Effector CD8-positive, alpha-beta T cell (primary cell): ENCODE measurements at places on chromosomes 7 and 10.

GRCh38 chr10:117412469-117413010, 37.3 kb upstream of the PDZD8 start:
- DNase-seq = no peak

DNA sequence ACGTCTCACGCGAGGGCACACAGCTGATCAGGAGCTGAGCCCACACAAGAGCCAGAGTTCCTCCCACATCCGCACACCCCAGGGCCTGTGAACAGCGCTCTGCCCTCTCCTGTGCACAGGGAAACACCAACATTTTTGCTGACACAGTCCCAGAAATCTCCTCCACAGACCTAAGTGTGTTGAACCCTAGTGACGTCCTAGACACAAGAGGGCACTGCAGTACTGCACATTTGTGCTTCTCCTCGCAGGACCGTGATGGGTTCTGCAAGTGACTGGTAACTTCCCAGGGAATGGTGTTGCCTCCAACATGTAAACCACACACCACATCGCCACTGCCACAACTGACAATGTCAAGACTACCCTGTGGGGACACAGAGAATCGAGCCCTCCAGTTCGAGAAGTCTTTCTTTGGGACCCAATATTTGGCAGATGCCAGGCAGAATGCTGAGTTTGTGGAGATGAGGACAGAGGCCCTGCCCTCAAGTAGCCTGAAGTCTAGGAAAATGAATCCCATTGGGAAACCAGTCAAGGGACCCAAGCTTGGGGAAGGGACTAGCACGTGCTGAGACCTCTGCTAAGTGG, 170.3 kb downstream of the PAXIP1 start:
- no peak for DNase-seq

GRCh38 chr7:8491106-8491505, 57.7 kb downstream of the NXPH1 start:
- DNase-seq = no peak

- DNase-seq = no peak
These were observed 24.2 kb downstream of the MGMT start for GRCh38 chr10:129491123-129491734.

DNA sequence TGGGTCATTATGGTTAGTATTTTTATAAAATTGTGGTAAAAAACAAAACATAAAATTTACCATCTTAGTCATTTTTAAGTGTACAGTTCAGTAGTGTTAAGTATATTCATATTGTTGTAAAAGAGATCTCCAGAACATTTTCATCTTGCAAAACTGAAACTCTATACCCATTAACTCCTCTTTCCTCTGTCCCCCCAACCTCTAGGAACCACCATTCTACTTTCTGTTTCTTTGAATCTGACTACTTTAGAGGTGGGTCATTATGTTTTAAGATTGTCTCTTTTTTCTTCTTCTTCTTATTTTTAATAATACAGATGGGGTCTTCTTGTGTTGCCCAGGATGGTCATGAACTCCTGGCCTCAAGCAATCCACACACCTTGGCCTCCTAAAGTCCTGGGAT, 84.1 kb downstream of the DOCK4 start:
- no peak for DNase-seq

DNA sequence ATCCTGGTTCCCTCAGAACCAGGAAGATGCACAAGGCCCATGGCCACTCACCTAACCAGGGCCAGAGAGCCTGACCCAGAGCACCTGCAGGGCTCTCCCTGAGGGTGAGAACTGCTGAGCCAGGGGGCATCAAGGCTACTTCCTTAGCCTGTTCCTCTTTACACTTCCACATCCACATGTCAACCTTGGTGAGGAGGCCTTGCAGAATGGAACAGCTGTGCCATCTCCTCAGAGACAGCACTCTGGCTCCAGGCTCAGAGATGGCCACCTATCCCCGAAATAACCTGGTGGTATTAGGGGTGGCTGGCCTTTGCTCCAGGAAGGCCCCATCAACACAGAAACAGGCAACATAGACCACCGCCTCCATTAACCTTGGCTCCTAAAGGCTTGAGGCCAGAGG, 473.0 kb downstream of the RPS24 start:
- no peak for DNase-seq

- no peak for DNase-seq
These were observed 8.4 kb downstream of the LRRC4 start for GRCh38 chr7:128022631-128023532.

DNA sequence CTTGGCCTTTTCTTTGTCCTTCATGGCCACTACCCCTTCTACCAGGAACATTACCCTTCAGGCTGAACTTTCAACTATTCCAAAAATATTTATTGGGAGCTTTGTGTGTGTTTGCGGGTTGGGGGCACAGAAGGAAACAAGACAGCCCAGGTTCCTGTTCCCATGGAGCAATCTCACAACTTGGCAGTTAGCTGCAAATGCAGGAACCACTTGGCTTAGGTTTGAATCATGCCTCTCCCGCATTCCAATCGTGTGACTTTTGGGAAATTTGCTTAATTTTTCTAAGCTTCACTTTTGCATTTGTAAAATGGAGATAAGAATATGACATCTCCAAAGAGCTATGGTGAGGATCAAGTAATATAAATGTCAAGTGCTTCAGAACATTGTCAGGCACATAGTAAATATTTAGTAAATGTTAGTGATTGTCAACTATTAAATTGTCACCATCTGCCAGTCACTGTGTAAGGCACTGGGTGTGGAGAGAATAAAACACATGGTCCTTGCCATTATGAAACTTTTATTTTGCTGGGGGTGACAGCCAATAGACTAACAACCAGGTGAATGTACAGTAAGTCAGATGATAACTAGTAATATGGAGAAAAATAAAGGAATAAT, 277.1 kb downstream of the SNX13 start:
- DNase-seq = no peak

GRCh38 chr10:88274286-88274685, 308.8 kb downstream of the RNLS start:
- no peak for DNase-seq
